RWPE1 (cell line): ENCODE measurements at places on chromosomes 12 and 14.

- no peak for DNase-seq
Observed at GRCh38 chr14:72554994-72555608, 338.8 kb downstream of the DPF3 start.

- no peak for DNase-seq
Observed at GRCh38 chr14:101634850-101635748, 73.8 kb downstream of the DIO3 start.

GRCh38 chr14:50299585-50299984, 12.4 kb downstream of the L2HGDH start:
- DNase-seq: no peak

- no peak for DNase-seq
Observed at GRCh38 chr14:87205811-87206210, 787.2 kb downstream of the GALC start.

- DNase-seq: no peak
Observed at GRCh38 chr12:29149691-29150281, 708 bp downstream of the FAR2 start.

DNA sequence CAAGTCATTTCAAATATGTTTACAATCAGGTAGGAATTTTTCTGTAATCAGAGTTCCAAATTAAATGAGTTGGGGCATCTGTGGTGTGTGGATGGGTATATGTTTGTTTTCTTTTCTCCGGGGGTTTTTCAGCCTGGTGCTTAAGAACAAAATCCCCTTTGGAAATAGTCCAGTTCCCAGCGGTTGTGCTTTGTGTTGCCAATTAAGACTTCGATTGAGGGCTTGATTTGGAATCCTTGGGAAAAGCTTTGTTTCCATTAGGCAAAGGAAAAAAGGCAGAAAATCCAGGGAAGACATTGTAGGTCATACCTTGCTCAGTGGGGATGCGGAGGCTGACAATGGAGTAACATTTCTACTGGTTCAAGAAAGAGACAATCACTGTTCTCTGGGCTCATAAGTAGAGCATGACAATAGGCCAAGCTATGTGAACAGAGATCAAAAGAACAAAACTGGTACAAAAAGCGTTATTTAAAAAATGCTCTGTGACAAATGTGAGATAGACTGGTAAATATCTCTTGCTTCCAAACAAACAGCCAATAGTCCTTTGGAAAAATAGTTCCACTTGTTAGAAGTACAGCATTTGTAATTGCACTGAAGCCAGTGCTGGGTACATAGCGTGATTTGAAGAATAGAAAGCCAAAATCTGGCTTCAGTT, 79.7 kb downstream of the EML1 start:
- DNase-seq: no peak

GRCh38 chr12:61521258-61521657, 738.9 kb upstream of the USP15 start:
- no peak for DNase-seq

GRCh38 chr12:2092890-2093289, 40.1 kb downstream of the CACNA1C start:
- DNase-seq: no peak

- peak; percentile 47 for DNase-seq
Observed at GRCh38 chr14:92513204-92513965, at the start of gene RIN3. Gene RIN3, plus strand, starts transcription at chr14:92513781. Its CDS starts 152 bp downstream, at chr14:92513933.

GRCh38 chr12:109192358-109192757, 76.0 kb downstream of the ACACB start:
- peak; percentile 93 for DNase-seq

GRCh38 chr14:38329246-38329645, 73.4 kb upstream of the CLEC14A start:
- DNase-seq: no peak

GRCh38 chr12:7403466-7403865, 40.5 kb downstream of the CD163L1 start:
- DNase-seq: no peak

- peak; percentile 20 for DNase-seq
Observed at GRCh38 chr14:56490379-56490778, 89.2 kb upstream of the TMEM260 start.

DNA sequence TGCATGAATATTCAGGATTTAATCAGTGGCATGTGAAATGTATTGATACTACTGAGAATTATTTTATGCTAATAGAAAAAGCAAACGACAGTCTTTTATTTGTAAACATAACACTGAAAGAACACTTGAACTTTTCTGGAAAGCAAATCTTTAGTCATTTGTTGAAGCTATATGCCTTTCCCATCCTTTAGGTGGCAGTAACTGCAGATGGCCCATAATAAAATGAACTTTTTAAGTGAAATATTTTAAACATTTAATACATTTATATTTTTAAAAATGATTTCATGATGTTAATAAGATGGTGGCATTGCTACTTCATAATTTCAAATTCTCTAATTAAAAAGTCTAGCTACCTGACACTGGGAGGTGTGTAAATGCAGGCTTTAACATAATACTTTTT, 13.9 kb upstream of the KRR1 start:
- DNase-seq: no peak

DNA sequence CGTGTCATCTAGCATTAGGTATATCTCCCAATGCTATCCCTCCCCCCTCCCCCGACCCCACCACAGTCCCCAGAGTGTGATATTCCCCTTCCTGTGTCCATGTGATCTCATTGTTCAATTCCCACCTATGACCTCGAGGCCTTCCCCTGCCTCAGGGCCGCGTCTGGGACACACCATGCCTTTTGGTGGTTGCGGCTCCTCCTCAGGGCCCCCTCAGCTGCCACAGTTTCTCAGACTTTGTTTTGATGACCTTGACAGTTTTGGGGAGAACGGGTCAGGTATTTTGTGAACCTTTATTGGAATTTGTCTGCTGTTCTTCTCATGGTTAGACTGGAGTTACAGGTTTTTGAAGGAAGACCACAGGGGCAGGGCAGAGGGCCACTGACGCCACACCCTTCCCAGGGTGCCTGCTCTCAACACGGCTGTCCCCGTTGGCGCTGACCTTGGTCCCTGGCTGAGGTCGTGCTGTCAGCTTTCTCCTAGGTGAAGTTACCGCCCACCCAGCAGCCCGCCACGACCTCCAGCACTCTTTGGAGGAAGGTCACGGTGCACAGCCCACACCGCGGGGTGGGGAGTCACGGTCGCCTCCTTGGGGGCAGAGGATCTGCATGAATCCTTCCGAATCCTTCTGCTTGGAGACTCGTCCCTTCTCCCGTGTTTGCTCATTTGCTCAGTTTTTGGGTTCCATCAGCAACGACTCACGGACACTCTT, 130.5 kb downstream of the KIF26A start:
- DNase-seq: no peak

DNA sequence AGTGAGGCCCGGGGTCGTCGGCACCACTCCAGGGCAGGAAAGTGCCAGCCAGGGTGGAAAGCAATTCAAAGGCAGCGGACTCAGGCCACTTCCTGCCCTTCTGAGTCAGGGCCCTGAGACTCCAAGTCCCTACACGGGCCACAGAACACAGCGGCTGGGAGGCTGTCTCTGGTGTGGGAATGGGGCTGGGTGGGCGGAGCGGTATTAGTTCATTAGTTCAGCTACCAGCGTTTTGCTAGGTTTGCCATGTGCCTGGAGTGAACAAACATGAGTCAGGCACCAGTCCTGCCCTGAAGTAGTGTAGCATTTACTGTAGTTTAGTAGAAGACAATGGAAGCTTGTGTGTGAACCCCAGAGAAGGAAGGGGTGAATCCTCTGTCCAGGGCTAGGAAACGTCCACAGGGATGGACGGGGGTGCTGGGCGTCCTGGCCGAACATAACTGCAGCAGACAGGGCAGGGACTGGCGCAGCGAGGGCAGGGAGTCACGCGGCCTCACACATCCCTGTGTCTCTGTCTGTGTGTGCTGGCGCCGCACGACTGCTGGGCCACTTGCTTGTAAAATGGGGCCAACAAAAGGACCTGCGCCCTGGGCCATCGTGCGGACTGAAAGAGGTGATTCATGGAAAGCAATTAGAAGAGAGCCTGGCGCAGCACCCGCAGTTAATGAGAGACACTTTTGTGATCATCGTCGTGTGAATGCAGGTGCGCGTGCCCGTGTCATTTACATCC, 186.4 kb upstream of the PRMT8 start:
- DNase-seq: peak; percentile 69

DNA sequence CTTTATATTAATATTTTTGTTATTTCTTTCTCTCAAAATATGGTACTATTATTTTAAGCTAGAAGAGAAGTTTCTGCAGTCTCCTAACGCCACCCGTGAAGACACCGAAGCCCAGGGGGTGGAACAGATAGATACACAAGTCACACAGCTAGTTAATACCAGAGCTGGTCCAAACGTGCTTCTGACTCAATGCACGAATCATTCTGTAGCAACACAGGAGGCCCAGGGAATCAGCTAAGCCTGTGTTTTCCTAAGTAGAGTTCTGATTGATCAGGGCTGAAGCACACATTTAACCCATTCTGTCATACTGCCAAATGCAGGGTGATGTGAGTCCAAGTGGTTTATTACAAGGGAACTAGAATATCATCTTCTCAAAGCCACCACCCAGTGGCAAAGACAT, 116.9 kb upstream of the PWP1 start:
- peak; percentile 64 for DNase-seq

DNA sequence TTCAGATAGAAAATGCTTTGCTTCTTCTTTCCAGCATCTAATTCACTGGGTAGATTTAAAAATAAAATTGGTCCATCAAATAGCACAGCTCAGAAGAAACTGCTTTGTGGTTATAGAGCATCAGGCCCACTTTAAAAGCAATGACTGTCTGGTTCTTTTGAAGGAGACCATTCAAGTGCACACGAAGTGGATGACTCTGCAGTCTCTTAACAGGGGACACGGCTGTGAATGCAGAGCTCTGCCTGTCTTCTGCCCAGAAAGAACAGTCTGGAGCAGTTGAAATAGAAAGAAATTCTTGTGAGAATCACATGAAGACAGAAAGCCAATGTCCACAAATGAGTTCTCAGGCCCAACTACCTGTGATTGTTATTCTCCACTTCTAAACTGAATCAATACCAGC, 138.7 kb upstream of the PLEKHA5 start:
- DNase-seq: no peak

- DNase-seq: no peak
Observed at GRCh38 chr12:32360956-32361355, 38.4 kb upstream of the FGD4 start.

DNA sequence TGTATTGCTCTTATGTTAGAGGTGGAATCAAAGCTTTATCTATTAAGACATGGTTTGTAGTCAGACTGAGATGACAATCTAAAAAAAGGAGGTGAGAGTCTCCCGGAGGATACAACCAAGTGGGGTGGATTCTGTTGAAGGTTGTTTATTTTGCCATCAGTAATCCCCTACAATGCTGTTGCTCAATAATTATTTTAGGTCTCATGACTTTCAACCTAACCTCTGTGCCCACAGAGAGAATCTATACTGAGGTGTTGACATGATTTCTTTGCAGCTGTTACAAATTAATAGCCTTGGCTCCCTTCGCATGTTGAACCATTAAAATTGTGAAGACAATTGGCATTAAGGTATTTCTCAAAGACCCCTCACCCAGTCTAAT, 28.7 kb upstream of the FOS start:
- no peak for DNase-seq

DNA sequence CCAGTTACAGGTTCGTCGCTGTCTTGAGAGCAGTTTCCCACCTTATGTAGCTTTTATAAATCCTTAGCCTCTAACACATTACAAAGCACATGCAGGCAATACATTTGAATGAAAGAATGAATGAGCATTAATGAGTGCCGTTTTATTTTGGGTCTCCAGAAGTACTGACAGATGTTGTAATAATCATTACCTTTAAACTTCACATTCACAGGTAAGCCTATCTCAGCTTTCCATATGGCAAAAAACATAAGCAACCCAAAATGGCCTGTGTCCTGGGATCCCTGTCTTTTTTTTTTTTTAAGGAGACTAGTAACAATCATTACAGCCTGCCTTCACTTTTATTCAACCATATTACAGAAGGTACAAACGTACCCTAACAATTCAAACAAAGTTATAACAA, 52.9 kb upstream of the FERMT2 start:
- DNase-seq: no peak

GRCh38 chr14:68753690-68754089, 39.2 kb downstream of the ZFP36L1 start:
- DNase-seq: no peak

DNA sequence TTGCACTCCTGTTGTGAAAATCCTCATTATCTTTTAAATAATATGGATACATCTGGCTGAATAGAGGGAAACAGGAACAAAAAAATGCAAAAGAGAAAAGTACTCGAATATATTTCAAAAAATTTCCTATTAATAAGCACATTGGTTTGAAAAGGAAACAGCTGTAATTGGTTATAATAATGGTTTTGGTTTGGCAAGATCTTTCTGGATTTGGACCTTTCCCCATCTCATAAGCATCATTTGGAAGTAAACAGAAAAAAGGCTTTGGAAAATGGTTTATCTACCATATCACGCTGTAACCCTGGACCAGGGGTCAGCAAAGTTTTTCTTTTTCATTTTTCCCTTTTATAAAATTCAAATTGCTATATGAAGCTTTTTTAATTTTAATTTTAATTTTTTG, 2.8 kb upstream of the NINJ2 start:
- DNase-seq: no peak

GRCh38 chr12:68940731-68941130, 7.8 kb upstream of the CPM start:
- no peak for DNase-seq

GRCh38 chr12:97921979-97922722, 459.5 kb downstream of the RMST start:
- DNase-seq: no peak

- peak; percentile 15 for DNase-seq
Observed at GRCh38 chr12:93323625-93324329, 53.9 kb upstream of the NUDT4 start.

GRCh38 chr14:69673104-69673503, 61.7 kb downstream of the SUSD6 start:
- DNase-seq: no peak

DNA sequence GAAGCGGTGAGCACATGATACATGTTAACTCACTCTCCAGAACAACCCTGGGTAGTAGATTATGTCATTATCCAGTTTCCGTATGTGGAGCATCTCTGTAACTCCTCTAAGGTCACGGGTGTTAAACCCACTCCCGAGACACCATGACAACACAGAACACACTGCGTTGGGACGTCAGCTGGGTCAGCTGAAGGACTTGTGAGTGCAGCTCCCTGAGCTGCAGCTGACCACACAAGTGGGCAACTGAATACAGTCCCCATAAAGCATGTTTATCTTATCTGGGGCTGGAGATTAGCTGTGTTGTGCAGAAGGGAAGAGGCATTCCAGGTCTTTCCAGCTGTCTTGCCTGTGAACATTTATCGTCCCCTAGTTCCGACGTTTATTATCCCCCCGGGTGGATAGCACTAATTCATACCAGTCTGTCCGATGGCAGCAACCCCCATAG, 211.5 kb downstream of the CHST11 start:
- DNase-seq: no peak

- peak; percentile 46 for DNase-seq
Observed at GRCh38 chr14:81286574-81287370, 66.0 kb upstream of the GTF2A1 start.

- DNase-seq: no peak
Observed at GRCh38 chr14:51852541-51852940, 7.9 kb upstream of the GNG2 start.

GRCh38 chr14:69859591-69859990, 19.6 kb upstream of the SMOC1 start:
- no peak for DNase-seq

GRCh38 chr12:26396402-26396801, 201.0 kb downstream of the SSPN start:
- DNase-seq: no peak
